ENCODE measurements at places on chromosomes 2 and 18.

GRCh38 chr2:227179988-227180685, 15.7 kb downstream of the COL4A3 start:
- no peak for DNase-seq

DNA sequence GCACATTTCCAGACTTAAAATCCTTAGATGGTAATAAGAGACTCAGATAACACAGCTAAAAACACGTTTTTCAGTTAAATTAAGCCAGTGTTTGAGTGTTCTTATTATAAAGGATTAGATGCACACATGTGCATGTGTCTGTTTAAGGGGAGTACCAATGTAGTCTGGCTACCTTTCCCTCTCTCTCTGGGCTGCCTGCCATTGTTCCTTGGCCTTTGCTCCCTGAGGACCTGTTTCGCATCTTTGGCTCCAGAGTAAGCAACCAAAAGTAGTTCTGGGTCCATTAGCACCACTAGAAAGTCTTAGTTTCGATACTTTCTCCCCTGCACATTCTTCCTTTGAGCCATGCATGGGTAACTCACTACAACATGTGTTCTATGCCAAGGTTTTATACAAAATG, 228.3 kb downstream of the TPGS2 start:
- DNase-seq, result no peak

- DNase-seq, result no peak
Observed at GRCh38 chr2:94995553-94996304, 29.8 kb upstream of the MAL start.

DNA sequence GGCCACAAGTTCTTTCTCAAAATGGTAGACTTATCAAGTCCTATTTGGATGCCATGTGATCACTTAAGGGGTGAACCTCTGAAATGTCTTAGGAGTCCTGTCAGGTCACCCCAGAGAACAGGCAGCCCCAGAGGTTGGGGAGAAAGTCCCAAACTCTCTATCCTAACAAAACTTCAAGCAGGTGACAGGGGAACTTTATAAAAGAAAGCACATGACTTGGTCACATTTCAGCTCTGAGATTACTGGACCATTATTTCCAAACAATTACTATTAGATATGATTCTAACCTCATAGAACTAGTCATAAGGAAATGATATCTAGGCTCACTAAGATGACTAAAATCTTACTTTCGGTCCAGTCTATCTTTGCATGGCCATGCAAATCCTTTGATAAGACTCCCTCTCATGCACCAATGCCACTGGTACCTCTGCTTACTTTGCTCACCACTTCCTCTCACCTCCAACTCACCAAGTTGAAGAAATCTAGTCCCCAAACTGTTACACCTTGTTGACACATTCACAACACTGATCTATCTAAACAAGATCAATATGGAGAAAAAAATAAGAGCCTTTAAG, 107.0 kb downstream of the GALNT14 start:
- DNase-seq, result peak; percentile 58

GRCh38 chr18:53018791-53019190, 678.8 kb downstream of the DCC start:
- no peak for DNase-seq

- no peak for DNase-seq
Observed at GRCh38 chr2:99803846-99804245, 314.0 kb upstream of the REV1 start.

GRCh38 chr2:74024216-74024615, 39.5 kb downstream of the TET3 start:
- no peak for DNase-seq

DNA sequence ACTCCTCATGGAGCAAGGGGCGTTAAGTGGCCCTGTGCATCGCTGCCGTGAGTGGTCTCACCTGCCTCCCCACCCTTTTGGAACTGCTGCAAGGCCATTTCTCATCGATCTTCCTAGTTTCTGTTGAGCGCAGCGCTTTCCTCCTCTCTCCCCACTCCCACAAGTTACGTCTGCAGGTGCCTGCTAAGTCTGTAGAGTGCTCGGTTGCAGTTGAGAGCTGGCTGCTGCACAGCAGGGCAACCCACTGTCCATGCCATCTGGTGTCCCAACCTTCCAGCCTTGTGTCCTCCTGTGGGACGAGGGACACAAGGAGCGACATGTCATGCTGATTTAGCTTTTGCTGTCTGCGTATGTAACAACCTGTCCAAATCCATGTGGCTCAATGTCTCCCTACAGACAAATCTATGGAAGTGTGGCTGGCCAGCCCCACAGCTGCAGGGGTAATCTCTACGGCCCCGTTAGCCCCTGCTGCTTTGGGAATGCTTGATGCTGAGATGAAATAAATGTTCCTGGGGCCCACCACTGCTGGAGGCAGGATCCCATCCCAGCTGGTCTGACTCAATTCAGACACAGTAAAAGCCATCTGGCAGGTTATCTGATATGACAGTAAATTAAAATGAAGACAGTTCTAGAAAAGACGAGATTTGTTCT, 68.1 kb upstream of the TCF7L1 start:
- no peak for DNase-seq

GRCh38 chr2:235666213-235666781, 172.5 kb downstream of the AGAP1 start:
- peak; percentile 10 for DNase-seq

DNA sequence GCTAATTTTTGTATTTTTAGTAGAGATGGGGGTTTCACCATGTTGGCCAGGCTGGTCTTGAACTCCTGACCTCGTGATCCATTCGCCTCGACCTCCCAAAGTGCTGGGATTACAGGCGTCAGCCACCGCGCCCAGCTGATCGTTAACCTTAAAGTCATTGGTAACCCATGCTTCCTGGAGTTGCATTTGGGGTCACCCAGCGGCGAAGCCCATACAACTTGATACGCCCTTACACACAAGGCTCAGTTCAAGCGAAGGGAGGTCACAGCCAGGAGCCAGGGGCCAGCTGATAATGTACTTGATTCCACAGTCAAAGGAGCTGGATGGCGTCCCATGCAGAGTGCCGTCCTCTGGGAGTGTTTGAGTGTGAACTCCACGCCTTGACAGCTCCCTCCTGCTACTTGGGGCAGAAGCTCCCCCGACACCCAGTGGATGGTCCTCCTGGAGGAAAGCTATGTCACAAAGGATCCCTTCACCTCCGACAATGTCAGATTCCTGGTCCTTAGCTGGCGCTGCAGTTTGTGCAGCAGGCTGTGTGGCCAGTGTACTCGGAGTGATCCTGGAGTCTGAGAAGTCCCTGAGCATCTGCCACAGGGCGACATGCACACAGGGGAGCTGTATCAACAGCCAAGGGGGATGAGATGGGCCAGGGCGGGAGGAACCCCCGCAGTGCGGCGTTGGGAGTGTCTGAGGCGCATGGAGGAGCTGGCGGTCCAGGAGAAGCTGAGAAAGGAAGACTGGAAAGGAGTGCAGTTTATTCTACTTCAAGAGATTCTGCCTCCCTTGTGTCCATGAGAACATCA, 7.9 kb downstream of the CLHC1 start:
- DNase-seq, result peak; percentile 13

GRCh38 chr2:213279116-213279620, 5.1 kb upstream of the SPAG16 start:
- DNase-seq, result no peak

Data from GM12865 (cell line).